AG08396 (cell line): ENCODE measurements at places on chromosomes 5 and 9.

GRCh38 chr9:121154782-121155181, 46.9 kb downstream of the RAB14 start:
- no peak for DNase-seq

- DNase-seq: no peak
Measured at GRCh38 chr5:159051421-159052282, 48.1 kb downstream of the EBF1 start.

GRCh38 chr5:17056141-17056631, 120.1 kb upstream of the MYO10 start:
- no peak for DNase-seq

DNA sequence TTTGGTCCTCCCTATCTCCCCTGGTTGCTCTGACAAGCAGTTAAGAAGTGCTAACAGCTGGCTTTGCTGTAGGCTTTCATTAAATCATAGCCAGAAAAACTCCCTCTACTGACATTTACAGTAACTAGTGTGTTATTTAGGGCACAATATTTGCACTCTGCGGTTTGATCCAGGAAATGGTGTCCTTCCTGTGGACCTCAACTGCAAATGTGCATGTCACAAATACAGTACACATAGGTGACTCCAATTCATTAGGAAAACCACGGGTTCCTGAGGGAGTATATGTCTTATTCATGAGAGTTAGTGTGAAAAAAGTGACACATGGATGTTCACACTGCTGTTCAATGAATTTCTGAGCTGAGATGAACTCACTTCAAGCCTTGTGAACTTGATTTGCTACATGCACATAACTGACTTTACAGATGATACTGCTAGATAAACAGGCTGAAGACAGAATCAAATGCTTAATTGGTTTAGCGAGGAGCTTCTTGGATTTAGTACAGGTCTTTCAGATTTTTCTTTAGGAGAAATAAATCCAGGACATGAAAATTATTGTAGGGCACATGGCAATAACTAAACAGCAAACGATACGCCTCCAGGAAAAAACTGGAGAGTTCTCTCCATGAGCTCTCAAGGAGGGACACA, 281.5 kb downstream of the EFNA5 start:
- DNase-seq: no peak

DNA sequence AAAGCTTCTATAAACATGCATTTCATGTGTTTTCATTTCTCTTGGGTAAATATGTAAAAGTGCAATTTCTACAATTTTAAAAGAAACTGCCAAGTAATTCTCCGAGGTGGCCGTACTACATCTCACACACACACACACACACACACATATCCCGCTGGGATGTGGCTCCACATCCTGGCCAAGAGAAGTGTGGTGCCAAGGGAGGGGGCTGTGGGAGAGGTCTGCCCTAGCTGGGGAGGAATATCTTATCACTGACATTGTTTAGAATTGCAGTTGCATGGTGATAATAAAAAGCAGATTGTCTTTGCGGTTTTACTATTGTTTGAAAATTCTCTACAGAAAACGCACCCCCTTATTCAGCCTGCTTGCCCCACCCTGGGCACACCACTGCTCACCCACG, 558.4 kb downstream of the BNC2 start:
- DNase-seq: no peak

- DNase-seq: no peak
Measured at GRCh38 chr5:133425222-133425621, 187.1 kb downstream of the FSTL4 start.
